ENCODE measurements at places on chromosomes 12 and 14.

DNA sequence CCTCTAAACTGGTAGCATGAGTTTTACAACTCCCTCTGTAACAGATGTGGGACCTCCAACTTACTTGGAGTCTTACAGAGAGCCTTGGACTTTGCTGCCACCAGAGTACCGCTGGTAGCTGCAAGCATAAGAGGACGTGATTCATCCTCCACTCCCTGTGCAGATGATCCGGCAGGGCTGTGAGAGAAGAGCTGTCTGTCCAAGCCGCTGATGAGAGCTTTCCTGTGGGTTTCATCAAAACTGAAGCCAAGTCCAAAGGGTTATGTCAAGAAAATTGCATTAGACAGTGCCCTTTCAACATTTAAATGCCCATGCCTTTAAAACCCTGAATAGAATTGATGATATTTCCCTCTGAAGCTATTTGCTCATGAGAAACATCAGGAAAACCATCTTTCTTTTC, 85.8 kb downstream of the LLPH start:
- peak; percentile 11 for DNase-seq

GRCh38 chr12:53805791-53806190, 54.0 kb upstream of the CISTR start:
- no peak for DNase-seq

DNA sequence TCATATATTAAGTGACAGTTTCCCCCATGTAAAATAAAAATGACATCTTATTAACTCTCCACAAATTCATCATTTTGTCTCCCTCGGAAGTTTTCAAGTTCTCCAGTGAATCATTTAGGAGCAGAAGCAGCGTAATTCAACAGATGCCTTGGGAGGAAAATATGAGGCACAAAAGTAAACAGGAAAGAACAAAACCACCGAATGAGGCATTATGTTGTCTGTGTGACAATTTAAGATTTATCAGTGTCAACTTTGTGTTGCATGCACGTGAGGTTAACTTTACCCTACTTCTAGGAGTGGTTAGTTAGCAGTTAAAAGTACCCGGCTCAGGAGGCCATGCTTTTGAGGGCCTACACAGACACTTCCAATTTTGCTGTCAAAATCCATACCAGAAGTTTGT, 258.6 kb downstream of the IPO8 start:
- no peak for DNase-seq

GRCh38 chr12:38328306-38328895, 11.8 kb downstream of the ALG10B start:
- DNase-seq = peak; percentile 9

DNA sequence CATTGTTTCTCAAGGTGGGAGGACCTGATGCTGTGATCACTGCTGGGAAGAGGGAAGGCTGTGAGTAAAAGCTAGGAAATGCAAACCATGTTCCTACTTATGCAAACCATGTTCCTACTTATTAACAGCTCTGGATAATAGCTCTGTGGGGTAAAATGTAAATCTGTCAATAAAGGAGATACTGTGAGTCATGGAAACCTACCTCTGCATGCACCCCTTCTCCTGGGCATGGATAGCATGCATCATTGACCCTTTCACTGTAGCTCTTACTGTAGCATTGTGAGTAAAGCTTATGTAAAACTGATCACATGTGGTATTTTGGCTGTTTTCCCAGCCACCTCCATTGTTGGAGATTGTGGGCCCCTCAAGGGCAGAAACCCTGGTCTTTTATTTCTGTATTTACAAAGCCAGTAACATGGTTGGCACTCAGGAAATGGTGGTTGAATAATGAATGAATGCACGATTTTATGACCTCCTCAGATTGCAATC, 253.7 kb downstream of the GRIN2B start:
- no peak for DNase-seq

DNA sequence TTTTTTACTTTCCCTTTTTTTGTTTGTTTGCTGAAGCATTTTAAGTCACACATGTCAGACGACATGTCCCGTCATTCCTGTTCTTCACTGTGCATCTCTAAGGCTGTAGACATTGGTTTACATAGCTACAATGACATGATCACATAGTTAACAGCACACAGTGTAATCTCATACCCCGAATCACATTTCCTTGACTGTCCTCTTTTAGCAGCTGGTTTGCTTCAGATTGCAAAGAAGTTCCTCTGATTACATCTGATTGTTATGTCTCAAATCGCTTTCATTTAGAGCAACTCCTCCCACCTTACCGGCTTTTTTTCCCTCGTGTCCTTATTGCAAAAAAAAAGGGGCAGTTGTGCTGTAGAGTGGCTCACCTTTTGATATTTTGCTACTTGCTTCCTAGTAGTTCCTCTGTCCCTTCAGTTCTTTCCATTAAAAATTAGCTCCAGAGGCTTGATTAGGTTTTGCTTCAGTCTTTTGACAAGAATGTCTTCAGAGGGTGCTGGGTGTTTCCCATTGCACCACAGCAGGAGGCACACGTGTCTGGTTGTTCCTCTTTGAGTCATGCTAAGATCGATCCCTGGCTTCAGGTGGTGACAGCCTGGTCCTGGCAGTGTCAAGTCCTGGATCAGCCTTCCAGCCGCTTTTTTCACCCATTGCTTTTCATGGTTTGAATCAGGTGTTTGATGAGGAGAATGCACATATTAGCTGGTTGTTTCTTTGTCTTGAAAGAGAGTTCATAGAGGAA, 35.0 kb downstream of the ZNF664 start:
- DNase-seq = no peak

DNA sequence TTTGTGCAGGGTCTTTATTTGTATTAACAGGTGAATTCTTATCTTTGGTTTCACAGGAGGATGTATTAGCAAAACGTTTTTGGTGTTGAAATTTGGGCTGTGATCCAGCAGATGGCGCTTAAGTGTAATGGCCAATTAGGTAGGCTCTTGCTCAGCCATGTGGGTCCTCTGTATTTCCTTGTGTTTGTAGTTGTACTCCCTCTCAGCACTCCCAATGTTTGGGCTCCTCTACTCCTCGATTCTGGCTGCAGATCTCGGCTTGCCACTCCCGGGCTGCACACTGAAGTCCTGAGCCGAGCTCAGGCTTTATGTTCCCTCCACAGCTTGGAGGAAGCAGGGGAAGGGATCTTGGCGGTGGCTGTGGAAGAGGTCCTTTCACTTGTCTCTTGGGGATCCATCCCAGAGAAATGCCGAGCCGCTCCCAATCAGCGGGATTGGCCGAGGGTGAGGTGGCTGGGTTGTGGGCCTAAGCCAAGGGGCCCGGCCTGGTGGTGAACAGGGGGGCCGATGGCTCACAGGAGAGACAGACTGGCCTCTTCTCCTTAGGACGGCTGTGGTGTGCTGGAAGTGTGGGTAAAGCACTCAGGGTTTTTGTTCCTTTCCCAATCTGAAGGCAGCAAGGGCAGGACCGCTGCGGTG, 133.7 kb downstream of the AEBP2 start:
- DNase-seq = peak; percentile 29

Measured in AG08396 (cell line).